ENCODE measurements at places on chromosomes 6 and 20.

GRCh38 chr6:119347466-119348095, 2.0 kb downstream of the MAN1A1 start:
- DNase-seq, result no peak

GRCh38 chr6:89566930-89567629, 71.5 kb downstream of the LYRM2 start:
- DNase-seq, result no peak

- DNase-seq, result no peak
Measured at GRCh38 chr6:41122373-41122772, 31.8 kb downstream of the TREML1 start.

DNA sequence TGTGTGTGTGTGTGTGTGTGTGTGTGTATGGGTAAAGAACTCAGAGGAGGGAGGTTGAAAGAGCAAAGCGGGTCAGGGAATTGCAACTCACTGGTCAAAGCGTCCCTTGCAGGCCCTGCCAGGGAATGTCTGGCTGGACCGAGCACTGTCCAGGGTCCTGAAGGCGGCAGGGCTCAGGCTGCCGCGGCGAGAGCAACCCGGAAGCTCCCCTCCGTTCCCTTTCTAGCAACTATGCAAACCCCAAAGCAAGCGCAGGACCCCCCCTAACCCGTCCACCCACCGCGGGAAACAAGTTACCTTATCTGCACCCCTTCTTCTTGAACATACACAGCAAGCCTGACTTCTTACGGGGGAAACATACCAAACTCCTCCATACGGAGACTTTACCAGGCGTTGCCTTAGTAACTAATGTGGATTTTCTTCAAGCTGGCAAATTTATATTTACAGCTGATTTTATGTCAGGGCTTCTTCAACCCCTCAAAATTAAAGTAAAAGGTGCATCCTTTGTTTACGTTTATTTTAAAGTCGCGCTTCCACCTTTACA, 538 bp upstream of the GRM1 start:
- DNase-seq, result peak; percentile 81

DNA sequence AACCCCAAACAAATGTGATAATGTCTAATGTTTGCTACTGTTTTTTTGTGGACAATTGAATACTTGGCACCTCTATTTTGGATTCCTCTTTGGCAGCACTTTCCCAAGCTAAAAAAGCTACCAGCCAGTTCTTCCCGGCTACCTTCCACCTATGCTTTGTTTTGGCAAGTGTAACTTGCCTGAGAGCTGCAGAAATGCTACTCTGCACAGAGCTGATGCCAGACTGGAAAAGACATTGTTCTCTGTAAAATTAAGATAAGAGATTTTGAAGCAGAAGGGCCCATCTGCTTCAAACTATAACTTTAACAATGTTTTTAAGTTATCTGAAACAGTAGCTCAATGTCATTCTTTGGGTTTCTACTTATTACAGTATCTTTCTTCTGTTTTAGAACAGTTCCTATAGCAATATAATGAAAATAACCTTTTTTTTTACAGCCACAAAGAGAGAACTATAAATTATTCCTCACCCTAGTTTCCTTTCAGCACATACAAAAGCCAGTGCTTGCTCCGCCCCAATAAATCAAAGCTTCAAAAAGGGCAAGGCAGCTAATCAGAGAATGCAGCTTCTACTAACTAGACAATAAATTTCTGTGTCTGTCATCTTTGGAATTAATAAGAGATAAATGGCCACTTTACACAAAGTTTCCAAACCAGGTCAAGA, 183.1 kb downstream of the UBE3D start:
- DNase-seq, result no peak

DNA sequence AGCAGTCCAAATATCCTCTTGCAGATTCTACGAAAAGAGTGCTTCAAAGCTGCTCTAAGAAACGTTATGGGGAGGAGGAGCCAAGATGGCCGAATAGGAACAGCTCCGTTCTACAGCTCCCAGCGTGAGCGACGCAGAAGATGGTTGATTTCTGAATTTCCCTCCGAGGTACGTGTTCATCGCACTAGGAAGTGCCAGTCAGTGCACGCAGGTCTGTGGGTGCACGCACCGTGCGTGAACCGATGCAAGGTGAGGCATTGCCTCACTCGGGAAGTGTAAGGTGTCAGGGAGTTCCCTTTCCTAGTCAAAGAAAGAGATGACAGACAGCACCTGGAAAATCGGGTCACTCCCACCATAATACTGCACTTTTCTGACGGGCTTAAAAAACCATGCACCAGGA, 272.1 kb upstream of the DEFB115 start:
- no peak for DNase-seq

DNA sequence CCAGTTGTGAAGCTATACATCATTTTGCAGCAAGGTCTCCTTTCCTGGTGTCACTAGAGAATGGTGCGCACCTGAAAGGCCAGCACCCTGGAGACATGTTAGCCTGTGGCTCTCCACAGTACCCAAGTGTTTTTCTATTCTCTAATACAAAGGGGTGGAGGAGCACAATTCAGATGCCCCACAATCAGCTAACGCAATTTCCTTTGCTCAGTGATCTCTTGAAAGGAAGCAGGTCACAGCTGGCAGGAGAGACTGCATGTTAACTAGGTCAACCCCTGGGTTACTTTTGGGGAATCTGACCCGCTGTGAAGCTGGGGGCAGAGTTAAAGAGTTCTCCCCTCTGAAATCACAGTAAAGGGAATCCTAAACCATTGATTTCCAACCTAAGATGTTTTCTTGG, 92.5 kb downstream of the B3GAT2 start:
- no peak for DNase-seq

DNA sequence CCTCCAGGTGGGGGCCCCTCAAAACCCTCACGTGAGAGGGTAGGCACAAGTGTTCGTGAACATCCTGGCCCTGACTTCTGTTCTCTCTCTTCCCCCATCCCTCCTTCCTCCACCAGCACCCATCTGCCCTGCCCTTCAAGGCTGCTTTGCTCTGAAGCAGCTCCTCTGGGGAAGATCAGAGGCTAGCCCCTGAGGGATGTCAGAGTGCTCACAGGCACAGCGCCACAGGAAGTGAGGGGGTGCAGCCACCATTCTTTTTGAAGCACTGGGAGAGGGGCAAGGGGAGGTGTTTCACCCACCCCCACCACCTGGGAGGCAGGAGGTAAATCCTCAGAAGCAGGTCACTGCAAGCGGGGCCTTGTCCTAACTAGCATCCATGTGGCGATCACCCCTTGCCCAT, 11.4 kb downstream of the MOCS1 start:
- DNase-seq, result no peak

- DNase-seq, result no peak
Measured at GRCh38 chr6:125693480-125693879, 56.0 kb upstream of the HEY2 start.

DNA sequence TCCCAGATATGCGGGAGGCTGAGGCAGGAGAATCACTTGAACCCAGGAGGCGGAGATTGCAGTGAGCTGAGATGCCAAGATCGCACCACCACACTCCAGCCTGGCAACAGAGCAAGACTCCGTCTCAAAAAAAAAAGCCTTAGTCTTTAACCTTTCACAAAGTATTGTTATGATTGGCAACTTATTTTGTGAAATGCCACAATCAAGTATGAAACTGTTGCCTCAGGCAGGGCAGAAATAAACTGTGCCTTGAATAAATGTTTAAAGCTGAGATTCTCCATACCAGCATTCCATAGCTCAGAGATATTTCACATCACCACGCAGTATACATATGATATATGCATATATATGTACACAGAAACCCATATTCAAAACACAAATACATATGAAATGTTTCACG, 120.1 kb upstream of the CCDC28A start:
- no peak for DNase-seq

- DNase-seq, result no peak
Measured at GRCh38 chr6:112204350-112204706, 50.0 kb downstream of the LAMA4 start.

DNA sequence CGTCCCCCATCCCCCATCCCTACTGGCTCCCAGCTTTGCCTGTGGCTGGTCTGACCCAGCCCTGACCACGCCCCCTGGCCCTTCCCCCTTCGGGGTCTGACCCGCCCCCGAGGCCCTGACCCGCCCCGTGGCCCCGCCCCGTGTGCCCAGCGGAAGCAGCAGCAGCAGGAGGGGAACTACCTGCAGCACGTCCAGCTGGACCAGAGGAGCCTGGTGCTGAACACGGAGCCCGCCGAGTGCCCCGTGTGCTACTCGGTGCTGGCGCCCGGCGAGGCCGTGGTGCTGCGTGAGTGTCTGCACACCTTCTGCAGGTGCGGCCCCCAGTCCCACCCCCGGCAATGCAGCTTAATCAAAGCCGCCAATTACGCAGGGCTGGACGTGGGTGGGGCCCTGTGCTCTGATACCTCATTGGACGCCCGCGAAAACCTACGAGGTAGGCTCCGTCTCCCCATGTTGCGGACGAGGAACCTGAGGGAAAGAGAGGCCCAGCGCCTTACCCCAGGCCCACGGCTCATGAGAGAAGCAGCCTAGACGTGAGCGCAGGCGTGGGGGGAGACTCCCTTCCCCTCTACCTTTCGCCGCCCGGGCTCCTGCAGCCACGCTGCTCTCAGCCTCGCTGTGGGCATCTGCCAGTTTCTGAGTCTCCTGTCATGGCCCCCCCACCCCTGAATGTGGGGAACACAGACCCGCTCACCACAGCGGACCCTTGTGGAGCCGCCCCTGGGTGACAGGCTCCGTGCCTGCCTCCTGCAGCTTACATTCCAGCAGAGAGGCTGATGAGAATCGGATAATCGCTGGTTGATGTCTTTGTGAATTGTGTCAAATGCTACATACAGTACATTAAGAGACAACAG, 12.8 kb downstream of the RBCK1 start:
- no peak for DNase-seq

GRCh38 chr6:34491091-34491430, 25.2 kb downstream of the PACSIN1 start:
- DNase-seq, result peak; percentile 59

DNA sequence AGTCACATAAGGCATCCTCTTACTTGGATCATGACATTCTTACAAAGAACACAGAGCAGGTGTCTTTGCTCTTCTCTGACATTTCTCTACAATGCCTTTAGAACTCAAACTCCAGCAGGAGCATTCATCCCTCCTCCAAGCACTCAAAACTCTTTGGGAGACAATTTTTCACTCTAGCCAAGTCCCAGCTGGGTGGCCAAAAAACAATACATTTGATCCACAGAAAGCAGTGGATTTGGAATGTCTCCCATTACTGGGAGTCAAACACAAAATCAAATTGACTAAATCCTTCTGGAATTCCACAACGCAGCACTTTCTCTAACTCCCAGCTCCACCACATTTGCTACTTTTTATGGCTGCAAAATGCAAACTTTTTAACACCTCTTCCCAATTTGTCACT, 108.6 kb upstream of the VGLL2 start:
- no peak for DNase-seq

DNA sequence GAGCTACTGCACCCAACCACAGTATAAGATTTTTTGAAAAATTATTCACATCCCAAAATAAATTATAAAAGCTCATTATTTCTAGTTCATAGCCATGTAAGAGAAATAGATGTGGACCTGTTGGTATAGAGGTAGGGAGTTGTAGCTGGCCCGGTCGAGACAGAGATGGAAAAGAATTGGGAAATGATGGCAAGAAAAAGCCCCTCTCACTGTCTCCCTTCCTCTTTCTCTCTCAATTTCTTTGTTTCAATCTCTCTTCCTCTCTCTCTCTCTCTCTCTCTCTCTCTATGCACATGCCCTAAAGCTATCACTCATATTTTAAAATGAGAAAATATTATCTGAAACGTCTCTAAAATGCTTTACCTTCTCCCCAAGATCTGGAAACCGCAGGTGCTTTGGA, 80.7 kb upstream of the CD83 start:
- no peak for DNase-seq

- peak; percentile 72 for DNase-seq
Measured at GRCh38 chr6:26232940-26233648, 131.9 kb upstream of the BTN3A2 start.

DNA sequence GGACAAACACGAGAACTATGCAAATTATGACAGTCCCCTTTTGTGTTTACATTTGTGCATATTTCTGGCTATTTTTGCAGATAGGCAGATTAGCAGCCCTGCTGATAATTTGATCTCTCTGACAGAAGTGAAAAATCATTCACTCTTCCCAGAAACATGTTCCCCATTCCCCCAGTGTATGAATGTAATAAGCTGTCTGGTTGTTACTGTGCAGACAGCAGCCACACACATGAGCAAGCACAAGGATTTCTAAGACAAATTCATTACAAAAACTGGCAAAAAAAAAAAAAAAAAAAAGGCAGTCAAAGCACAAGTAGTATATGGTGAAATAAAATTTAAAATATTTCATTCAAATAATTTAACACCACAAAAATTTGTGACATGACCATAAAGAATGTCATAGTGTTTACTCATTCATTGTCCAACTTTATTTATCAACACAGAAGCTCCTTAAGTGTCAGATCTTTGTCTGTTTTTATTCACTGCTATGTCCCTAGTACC, 95.5 kb upstream of the VGLL2 start:
- no peak for DNase-seq

DNA sequence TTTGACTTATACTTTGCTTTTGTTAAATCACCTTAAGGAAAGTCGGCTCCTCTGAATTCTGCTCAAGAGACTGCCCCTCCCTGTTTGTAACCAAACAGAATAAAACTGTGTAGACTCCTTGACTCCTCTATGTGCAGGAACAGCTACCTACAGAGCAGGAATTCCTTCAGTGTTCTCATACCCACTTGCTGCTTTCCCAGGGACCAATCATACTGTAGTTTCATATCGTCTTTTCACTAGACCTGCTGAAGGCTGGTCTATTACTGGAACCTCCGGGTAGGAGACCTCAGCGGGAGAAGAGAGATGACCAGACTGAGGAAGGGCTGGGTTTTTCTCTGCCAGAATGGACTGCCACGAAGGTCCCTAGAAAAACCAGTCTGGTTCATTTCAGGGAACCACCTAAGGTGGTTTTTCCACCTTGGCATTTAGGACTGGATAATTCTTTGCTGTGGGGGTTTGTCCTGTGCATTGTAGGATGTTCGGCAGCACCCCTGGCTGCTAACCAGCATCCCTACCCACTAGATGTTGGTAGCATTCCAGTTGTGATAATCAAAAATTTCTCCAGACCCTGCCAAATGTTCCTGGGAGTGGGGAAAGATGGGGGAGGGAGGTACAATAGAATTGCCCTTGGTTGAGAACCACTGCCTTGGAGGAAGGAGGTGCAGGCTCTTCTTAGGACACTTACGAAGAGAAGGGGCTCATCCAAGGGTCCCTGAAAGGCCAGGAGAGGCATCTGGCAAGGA, 80.5 kb downstream of the DNAAF9 start:
- DNase-seq, result no peak

DNA sequence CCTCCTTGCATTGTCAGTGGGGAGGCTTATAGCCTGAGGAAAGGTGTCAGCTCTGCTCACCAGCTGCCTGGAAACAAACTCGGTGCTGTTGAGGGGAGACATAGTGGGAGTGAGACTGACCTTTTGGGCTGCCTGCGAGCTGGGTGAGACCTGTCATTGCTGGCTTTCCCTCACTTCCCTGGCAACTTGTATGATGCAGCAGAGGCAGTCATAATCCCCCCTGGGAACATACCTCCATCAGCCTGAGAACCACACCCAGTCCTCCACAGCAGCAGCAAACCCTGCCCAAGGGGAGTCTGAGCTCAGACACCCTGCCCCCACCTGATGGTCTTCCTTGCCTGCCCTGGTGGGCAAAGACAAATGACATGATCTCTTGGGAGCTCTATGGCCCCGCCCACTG, 521.2 kb upstream of the IMPG1 start:
- no peak for DNase-seq
